Left cardiac atrium (tissue), 4 donors: ENCODE measurements at places on chromosomes 12 and 14. TPM values are rescaled to one million over a fixed set of nuclear protein-coding genes. Genes with fewer than 3 reads are reported as not detected.

DNA sequence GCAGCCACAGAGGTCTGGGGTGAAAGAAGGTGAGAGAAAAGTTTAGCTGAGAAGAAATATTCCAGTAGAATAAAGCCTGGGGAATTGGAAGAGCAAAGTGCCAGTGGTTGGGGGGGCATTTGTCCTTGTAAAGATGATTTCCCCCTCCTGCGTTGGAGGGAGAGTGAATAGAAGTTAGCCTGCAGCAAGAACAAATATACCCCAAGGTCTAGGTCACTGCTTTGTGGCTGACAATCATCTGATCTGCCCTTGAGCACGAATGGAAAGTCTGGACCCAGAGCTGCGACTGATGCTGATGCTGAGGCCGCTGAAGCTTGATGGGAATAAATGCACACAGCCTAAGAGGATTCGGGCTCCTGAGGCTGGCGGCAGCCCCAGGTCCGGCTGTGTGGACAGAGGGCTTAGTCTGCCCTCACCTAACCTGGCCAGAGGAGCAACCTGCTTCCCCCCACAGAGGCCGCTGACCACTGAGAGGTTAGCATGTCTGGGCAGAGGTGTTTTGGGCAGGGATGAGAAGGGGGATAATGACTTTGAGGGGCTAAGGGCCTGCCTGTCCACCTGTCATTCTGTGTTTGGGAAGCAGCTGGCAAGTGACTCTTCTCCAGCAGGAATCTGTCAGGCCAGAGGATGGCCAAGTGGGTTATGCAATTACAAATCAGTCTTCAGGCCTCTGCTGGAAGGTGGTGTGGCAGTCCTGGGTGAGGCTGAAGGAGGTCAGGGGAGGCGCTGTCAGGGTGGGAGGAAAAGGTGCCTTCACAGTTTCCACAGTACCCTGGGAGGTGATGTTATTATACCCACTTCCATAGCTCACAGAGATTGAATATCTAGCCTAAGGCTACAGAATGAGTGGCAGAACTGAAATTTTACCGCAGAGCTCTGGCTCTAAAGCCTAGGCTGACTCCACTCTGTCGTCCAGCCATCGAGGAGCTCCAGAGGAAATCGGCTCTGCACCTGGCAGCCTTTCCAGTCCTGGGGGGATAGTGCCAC lies 11.7 kb downstream of the TUBA1C start:
- DNase-seq = no peak

FAM186B gene
- total RNA-seq = 0.31 TPM

GRCh38 chr14:63045234-63045611 lies at the start of gene KCNH5:
KCNH5 (minus strand) TSS chr14:63045458; CDS start chr14:63045186, 272 bp downstream.
- peak; percentile 35 for DNase-seq

KCNA1 gene
- not detected for total RNA-seq

- DNase-seq = no peak
These were observed 715 bp upstream of the SLC10A1 start for GRCh38 chr14:69797573-69798338.

SRRM4 gene
- total RNA-seq = 0.13 TPM

DNA sequence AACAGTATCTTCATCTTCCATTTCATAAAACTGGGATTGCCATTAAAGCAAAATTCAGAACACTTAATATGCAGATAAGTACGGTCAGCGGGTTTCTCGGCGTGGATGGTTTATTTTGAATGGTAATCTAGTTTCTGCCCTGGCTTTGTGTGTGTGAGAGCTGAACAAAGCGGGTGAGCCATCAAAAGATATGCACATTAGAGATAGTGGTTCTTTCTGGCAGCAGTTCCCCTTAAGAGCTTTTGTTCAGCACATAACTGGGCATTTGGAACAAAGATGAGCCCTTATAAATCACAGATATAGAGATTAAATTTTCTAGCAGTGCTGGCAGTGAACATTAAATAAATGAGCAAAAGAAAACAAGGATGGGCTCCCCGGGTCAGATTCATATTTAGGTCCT lies 207.5 kb downstream of the CALM1 start:
- no peak for DNase-seq

OTX2 gene
- total RNA-seq = not detected

- no peak for DNase-seq
These were observed 149.7 kb upstream of the ARHGAP5 start for GRCh38 chr14:31927348-31927832.

DNA sequence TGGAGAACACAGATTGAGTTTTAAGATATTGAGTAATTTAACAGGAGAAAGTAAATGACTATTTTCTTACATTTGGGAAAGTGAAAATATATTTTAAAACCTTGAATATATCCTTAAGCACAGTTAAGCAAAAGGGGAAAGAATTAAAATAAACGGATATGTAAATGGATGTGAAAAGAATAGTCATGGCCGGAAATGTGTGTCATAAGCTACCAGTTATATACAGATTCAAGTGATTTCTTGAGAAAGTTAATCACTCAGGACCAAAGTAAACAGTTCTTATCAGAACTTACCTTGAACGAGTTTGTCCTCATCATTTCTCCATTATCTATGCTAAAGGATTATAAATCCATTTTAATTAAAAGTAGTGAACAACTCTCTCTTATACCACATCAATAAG lies 33.4 kb downstream of the C12orf75 start:
- no peak for DNase-seq

DNA sequence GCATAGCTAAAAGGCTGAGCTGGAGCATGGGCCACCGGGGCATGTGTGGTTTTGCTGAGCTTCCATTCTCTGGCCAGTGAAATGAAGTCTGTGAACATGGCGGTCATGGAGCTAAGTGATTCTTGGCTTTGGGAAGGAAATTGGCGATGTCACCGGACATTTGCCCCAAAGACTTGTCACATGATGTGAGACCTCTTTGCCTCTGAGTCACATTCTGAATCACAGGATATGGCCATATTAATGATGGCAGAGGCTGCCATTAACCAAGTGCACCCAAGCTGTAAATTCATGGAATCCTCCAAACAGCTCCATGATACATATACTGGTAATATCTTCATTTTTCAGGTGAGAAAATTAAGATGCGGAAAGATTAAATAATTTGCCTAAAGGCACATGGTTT lies 27.4 kb upstream of the BATF start:
- no peak for DNase-seq

DNA sequence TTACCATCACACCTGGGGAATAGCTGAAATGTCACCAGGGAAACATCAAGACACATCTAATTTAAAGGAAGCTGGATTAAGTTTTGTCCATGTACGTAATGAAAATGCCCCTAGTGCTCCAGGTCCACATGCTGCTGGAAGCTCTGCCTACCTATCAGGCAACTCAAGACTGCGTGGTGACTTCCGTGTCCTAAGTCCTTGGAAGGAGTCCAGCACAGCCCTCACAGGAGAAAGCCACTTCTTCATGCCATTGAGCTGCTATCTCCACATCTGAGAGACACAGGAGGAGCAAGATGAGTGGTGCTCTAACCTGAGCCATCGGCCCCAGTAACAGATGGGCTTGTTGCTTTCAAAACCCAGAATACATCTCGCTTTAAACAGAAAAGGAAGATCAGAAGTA lies 316.4 kb downstream of the DPF3 start:
- DNase-seq = no peak

- DNase-seq = no peak
These were observed 45.7 kb upstream of the FBRSL1 start for GRCh38 chr12:132444283-132444682.

DNA sequence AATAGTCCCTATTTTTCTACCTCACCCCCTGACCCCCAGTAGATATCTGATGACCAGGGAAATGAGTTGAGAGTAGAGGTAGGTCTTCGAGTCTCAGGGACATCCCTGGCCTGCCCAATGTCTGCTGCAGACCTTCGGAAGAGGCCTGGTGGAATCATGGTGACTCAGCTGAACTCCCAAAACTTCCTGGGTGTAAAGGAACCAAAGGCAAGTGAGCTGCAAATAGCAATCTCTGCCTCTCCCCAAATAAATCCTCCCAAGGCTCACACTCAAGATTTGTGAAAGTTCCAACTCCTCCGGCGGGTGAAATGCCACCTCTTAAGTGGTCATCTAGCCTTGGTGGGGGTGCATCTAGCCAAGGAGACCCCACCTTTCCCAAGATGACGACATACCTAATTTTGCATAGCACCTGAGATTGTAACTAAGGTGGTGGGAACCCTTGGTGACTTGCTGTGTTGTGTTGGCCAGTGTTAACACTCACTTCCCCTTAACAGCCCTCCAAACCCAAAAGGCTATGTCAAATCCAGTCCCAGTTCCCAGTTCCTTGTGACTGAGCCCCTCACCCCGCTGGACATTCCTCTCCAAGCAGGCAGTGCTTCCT lies 6.3 kb downstream of the ZFP36L1 start:
- DNase-seq = no peak

TTC9 gene
- total RNA-seq = 1.2 TPM

DNA sequence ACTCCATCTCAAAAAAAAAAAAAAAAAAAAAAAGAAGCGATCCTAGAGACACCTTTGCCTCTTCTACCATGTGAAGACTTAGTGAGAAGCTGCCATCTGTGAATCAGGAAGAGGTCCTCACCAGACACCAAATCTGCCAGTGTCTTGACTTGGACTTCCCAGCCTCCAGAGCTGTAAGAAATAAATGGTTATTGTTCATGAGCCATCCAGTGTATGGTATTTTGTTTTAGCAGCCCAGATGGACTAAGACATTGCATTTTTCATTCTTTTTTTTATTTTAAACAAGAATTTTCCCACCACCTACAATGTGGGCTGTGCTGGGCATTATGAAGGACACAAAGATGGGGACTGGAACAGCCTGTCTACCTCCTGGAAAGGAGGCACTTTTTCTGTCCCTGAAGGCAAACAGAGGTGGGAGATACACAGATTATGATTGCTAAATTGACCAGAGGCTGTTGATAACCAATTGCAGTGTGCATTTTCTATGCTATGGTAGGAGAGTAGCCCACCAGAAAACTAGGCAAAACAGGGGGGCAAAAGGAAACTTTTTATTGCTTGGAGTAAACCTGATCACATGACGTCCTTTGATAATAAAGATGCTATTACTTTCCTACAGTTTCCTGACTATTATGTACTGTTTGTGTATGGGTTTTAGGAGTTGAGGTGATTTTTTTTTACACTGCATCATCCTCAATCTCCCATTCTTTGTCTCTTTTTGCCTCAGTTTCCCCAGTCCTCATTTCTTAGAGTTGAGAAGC lies 2.8 kb upstream of the C12orf43 start:
- DNase-seq = no peak

DNA sequence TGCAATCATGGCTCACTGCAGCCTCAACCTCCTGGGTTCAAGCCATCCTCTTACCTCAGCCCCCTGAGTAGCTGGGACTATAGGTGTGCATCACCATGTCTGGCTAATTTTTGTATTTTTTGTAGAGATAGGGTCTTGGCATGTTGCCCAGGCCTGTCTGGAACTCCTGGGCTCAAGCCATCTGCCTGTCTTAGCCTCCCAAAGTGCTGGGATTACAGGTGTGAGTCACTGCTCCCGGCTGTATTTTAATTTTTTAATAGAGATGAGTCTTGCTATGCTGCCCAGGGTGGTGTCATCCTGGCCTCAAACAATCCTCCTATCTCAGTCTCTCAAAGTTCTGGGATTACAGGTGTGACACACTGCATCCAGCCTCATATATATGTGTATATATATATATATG lies 31.7 kb upstream of the GPRC5A start:
- no peak for DNase-seq

- DNase-seq = no peak
These were observed 92.7 kb downstream of the C12orf75 start for GRCh38 chr12:105423237-105423636.

LHX5 gene
- not detected for total RNA-seq

KRT7 gene
- total RNA-seq = 1.0 TPM

- no peak for DNase-seq
These were observed 22.4 kb upstream of the DIO3 start for GRCh38 chr14:101538878-101539277.

DNA sequence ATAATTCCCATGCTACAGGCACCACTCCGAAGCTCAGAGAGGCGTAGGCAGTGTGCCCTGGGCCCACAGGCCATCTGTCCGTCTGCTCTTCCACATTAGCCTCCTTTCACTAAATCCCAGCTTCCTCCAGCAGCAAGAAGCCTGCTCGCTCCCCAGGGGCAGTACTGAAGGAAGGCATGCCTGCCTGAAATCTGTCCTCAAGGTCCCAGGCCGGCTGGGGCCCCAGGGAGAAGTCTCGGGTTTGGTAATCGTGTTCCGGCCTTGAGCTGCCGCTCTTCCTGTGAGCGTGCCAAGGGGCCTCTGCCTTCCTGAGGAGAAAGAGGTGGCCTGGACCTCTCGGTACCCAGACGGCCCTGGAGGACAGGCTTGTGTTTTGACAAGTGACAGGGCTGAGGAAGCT lies 15.2 kb upstream of the DLK1 start:
- DNase-seq = no peak

DNA sequence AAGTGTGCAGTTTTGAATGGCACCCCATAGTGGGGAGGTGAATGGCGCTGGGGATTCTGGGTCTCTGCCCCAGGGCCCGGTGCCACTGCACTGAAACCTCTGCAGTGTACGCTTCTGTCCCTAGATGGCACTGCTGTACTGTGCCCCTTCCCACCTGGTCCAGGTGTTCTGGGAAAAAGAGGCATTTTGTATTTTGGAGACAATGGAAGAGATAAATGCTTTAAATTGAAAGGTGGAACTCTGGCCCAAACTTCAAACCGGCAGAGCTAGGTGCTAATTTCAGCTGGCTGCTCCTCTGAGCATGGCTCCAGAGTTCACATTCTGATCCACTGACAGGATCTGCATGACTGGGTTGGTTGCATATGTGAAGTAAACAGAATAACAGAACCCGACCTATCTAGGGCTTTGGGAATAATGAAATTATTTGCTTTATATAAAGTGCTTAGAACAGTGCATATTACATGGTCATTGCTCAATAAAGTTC lies 52.2 kb downstream of the KRT80 start:
- no peak for DNase-seq

GRCh38 chr12:89918172-89918846 lies 209.7 kb upstream of the ATP2B1 start:
- no peak for DNase-seq

DNA sequence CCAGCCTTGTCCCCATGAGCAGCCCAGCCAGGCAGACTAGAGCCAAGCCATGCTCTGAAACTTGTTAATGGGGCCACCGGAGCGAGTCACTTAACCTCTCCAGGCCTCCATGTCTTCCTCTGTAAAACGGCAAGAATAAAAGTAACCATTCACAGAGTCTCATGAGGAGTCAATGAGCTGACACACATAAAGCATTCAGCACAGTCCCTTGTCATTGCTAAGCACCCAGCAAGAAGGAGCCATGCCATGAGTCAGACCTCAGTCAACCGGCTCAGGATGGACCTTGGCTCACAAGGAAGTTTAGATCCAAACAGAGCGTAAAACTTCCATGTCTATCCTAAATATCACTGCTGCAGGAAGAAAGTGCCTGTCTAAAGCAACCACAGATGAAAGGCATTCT lies 10.6 kb downstream of the FICD start:
- DNase-seq = no peak

DNA sequence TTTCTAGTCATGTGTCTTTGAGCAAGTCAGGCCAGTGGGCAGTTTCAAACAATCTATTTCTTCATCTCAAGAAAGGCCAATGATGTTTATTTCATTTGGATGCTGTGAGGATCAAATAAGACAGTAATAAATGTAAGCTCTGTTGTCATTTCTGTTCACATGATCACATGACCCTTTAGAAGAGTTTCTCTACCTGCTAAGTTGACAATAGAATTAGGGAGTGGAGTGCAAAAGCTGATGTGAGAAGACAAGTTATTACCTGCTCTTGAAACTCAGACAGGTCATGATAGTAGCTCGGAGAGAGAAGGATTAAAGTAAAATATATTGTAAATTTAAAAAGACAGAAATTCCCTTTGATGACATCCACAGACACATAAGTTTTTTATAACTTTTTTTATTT lies 37.3 kb upstream of the DCN start:
- DNase-seq = no peak

- DNase-seq = peak; percentile 67
These were observed 42.6 kb upstream of the MED13L start for GRCh38 chr12:116319898-116320621.

FLVCR2 gene
- 1.8 TPM for total RNA-seq
